ENCODE measurements at places on chromosomes 3 and 15.

- no peak for DNase-seq
Measured at GRCh38 chr15:74208901-74209559, 6.4 kb upstream of the STRA6 start.

DNA sequence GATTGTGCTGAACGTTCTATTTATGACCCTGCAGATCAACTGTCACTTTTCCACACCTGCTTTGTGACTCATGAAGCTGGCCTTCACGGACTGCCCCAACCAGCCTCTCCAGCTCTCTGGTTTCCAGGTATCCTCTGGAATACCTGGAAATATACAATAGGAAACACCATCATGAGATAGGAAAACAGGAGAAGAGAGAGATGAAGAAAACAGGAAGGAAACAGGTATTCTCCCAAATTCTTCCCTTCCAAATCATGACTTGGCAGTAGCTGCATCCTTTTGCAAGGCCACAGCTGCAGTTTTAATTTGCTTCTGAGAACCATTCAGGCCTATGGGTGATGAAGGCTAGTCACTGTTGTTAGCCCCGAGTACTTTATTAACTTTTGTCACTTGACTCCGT, 909.1 kb downstream of the EPHA3 start:
- DNase-seq: no peak

- DNase-seq: no peak
Measured at GRCh38 chr3:142888481-142889211, at the start of gene PCOLCE2. Gene PCOLCE2 (minus strand): TSS chr3:142889083. CDS start chr3:142888896, 187 bp downstream.

DNA sequence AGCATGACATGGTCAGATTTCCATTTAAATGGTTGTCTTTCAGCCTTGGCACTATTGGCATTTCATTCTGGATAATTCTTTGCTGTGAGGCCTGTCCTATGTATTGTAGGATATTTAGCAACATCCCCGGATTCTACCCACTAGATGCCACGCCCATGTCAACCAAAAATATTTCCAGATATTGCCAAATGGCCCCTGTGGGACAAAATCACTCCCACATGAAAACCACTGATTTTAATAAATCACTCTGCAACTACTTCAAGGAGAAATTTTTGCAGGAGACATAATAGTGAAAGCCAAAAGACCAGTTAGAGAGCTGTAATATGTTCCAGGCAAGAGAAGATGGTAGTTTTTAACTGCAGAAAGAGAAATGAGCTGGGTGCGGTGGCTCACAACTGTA, 55.9 kb upstream of the RARB start:
- DNase-seq: no peak

GRCh38 chr3:132395126-132395525, 22.2 kb upstream of the DNAJC13 start:
- no peak for DNase-seq

GRCh38 chr15:88174571-88174970, 82.0 kb downstream of the NTRK3 start:
- no peak for DNase-seq

DNA sequence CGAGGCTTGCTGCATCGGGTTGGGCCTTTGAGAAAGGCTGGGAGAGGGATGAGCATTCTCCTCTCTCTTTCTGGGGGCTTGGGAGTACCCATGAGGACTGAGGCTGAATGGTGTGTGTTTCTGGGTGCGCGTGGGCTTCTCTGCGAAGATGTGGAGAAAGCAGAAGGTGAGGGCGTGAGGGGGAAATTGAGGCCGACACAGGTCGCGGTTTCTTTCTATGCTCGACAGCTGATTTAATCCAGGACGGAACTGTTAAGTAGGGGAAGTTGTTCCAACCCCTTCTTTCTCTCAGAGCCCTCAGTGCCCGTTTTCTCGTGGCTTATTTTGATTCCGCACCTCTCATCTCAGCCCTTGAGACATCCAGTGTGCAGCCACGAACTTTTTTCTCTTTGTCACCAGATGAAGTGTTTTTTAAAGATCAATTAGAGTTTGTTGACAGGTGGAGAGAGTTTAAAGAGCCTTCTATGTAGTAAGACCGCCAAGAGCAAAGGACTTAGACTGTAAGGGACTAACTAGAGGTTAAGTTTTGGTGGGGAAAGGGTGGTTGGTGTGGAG, 711 bp downstream of the STARD9 start:
- DNase-seq: no peak

GRCh38 chr3:38549082-38549481, 52.9 kb downstream of the EXOG start:
- no peak for DNase-seq

DNA sequence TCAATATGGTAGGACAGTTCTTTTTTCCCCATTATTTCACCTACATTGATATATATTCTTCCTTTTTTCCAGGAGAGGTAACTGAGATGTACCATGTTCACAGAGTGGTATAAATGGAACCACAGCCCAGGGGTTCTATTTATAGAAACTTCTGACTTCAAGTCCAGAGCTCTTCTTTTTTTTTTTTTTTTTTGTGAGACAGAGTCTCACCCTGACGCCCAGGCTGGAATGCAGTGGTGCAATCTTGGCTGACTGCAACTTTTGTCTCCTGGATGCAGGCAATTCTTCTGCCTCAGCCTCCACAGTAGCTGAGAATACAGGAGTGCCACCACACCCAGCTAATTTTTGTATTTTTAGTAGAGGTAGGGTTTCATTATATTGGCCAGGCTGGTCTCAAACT, 267.1 kb upstream of the TPRG1 start:
- no peak for DNase-seq

GRCh38 chr3:178560759-178561158, 24.5 kb downstream of the KCNMB2 start:
- DNase-seq: no peak

DNA sequence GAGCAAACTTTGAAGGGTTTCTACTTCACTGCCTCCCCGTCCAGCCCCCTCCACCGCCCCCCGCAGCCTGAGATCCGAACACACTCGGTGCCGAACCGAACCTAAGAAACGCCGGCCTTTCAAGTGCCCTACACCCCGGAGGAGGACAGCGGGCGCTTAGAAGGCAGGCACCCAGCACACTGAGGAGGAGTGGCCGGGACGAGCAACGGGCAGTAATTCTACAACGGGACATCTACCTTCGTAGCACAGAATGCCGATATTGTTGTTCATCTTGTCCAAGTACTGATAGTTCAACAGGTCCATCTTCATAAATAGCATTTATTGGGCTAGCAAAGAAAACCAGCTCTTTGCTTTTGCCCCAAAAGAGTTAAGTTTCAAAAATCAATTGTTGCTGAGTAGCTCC, 513 bp downstream of the VGLL4 start:
- peak; percentile 19 for DNase-seq

- DNase-seq: no peak
Measured at GRCh38 chr15:52540374-52541012, 11.8 kb upstream of the MYO5A start.

- DNase-seq: no peak
Measured at GRCh38 chr15:65881766-65882434, 12.6 kb downstream of the RAB11A start.

DNA sequence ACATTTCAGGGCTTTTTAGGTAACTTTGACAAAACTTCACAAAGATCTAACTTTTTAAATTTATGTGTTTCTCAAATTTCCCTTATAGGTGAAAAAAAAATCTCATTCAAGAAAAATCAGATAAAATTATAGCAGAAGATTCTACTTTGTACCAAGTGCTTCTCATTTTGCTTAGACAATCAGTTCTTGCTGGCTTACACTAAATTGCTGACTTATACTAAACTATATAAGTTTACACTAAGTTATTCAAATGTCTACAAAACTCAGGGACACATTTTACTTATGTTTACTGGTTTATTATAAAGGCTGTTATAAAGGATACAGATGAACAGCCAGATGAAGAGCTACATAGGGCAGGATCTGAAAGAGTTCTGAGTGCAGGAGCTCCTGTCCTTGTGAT, 195.1 kb downstream of the ZPLD1 start:
- DNase-seq: no peak

GRCh38 chr15:73482166-73482565, 39.2 kb downstream of the REC114 start:
- no peak for DNase-seq

GRCh38 chr15:68785541-68785940, 35.2 kb downstream of the ANP32A start:
- DNase-seq: no peak

- DNase-seq: no peak
Measured at GRCh38 chr15:91491101-91491950, 362.2 kb upstream of the SLCO3A1 start.

DNA sequence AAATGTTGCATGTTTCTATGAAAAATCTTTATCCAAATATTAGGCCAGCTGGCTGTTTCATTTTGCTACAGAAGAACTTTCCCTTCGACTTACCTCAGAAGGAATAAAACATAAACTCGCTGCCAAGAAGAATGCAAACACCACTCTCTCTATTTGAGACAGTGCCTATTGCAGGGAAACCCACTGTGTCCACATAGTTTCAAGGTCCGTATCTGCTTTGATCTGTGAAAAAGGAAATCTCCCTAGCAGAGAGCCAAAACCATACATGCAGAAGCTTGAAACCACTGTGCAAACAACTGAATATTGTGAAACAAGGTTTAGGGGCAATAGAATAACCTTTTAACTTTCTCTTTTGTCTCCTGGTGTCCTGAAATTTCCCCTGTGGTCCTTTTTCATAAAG, 35.0 kb upstream of the CAPN7 start:
- no peak for DNase-seq

DNA sequence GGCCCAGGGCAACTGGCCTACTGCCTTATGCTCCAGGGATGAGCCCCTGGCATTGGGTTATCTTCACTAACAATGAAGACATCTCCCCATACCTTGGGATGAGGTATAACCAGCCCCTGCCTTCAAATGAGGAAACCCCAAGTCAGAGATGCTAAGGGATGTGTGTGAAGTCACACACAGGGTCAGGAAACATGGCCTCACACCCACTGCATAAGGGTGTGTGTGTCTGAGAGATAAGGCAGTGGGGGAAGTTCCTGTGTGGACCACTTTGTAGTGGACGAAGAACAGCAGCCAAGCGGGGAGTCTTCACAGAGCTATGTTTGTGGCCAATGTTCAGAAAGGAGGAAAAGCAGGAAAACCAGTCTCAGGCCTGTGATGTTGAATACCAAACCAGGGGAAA, 10.5 kb downstream of the ELP6 start:
- no peak for DNase-seq
